ENCODE measurements at places on chromosomes 6 and 20.
A peak's percentile ranks its signal among the peaks of the same experiment; 100 is the strongest.

- no peak for DNase-seq
Observed at GRCh38 chr6:87658516-87658915, 43.5 kb downstream of the AKIRIN2 start.

DNA sequence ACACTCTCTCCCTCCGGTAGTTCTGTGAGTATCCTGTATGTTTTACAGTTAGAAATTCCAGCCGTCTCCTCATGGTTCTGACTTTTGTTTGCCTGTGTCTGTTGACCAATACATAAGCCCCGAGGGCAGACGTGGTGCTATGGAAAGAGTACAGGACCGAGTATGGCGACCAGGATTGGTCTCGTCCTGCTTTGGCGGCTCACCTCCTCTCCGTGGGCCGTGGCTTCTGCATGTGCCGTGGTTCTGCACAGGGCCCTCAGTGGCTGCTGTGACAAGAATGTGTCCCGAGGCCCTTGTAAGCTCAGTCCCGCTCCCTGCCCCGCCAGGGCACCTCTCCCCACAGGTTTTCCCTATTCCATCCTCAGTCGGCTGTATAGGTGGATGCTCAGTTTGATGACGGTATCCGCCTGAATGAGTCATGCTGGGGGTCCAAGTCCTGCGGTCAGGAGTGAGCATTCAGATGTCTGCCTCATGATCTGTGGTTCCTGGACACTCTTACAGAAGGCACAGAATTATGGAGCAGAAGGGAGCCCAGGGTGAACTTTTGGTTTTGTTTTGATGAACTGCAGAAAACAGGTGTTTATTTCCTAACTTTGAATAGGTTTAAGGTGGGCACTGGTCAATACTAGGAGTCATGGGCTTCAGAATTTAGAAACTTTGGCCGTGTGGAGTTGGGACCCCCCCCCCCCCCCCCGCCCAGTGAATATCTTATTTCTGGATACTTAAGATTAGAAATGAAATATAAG is 1.2 kb downstream of the ARFGAP1 start:
- DNase-seq: no peak

- no peak for DNase-seq
Observed at GRCh38 chr6:90846824-90847223, 260.0 kb upstream of the MAP3K7 start.

GRCh38 chr6:30378290-30378937 is 33.5 kb downstream of the RPP21 start:
- no peak for DNase-seq

DNA sequence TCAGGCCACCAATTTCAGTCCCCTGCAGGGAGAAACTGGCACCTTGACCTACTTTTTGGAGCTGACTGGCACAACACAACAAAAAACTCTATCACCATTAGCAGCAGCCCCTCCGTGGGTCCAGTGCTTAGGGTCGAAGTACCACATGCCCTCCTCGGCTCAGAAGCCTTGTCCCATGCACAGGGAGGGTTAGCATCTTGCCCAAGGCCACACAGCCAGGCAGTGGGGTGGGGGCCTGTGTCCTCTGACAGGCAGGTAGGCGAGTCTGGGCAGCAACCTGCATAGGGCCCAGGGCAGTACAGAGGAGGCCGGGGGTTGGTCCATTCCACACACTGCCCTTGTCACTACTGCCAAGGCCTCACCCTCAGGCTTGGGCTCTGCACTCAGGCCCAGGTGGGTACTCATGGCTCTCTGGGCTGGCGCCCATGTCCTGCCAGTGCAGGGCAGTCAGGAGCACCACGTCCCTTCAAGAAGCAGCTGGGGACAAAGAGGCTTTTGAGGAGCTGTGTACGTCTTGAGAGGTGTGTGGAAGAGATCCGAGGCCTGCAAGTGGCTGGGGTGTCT is 53.6 kb downstream of the PYGB start:
- no peak for DNase-seq

- no peak for DNase-seq
Observed at GRCh38 chr20:60558486-60558885, 600.3 kb downstream of the CDH26 start.

- DNase-seq: no peak
Observed at GRCh38 chr20:33984182-33984719, 9.5 kb upstream of the RALY start.

DNA sequence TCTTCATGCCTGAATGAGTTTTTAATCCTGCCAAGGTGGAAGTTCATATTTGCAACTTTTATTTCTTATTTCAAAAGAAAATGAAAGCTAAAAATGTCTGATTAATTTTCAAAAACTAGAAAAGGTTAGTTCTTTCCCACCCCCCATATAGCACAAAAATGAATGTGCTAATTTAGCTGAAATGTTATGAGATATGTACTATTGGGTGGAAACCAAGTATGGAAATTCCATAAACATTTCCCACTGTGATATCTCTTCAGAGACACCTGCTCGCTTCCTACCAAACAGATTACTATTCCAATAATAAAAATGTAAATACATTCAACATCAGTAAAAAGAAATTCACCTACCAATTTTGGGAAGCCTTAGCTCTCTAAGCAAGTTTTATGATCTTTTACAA is 678.6 kb upstream of the ID4 start:
- DNase-seq: no peak

DNA sequence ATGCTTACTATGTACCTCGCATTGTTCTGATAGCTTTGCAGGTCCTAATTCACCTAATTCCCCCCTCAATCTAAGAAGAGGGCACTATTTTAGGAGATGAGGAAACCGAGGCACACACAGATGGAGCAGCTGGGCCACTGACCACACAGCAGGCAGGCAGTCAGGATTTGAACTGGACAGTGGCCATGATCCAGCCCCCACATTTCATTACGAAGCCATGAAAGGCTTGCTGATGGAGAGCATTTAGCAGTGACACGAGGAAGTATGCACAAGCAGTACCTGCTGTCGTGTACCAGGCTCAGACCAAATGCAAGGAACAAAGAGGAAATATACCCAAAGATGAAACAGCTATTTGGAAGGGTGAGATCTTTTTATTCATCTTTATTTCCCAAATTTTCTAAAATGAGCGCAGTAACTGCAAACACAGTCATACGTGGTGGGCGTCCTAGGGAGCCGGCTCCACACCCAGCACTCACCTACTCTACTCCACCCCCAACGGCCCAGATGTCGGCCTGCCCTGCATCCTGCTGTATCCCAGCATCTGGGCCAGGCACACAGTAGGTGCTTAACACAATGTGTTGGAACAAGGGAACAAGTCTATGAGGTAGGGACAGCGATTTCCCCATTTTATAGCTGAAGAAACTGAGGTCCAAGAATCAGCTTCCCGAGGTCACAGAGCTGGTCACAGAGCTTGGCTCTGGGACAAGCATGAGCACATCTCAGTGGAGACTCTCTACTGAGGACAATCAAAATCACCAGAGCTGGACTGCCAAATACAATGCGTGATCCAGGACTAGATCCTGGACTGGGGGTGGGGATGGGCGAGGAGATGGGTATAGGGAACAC is 15.0 kb downstream of the PREX1 start:
- DNase-seq: no peak

GRCh38 chr20:45861221-45862075 is 4.0 kb downstream of the ZSWIM3 start:
- DNase-seq: peak; percentile 85

GRCh38 chr6:6006006-6006427 is 708 bp downstream of the NRN1 start:
- no peak for DNase-seq

GRCh38 chr20:33832103-33832804 is 21.1 kb downstream of the CHMP4B start:
- no peak for DNase-seq

DNA sequence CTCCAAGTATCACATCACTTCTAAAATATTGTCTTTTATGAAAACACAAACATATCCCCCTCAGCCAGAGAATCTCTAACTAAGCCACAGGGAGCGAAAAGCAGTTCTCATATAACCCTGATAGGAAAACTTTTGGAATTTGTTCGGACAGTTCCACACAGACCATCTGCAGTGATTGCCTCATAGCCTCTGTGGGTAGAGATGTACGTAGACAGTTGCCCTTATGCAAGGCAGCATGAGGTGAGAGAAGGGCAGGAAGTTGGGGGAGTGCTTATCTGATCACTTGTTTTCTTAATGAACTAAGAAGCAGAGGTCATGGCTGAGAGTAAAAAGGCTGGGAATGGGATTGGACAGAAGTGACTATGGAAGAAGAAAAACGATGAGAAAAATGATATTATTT is 39.6 kb downstream of the SLC23A2 start:
- no peak for DNase-seq

GRCh38 chr6:46733341-46733801 is 1.8 kb downstream of the PLA2G7 start:
- no peak for DNase-seq

- no peak for DNase-seq
Observed at GRCh38 chr6:152651986-152652385, 14.8 kb upstream of the SYNE1 start.

DNA sequence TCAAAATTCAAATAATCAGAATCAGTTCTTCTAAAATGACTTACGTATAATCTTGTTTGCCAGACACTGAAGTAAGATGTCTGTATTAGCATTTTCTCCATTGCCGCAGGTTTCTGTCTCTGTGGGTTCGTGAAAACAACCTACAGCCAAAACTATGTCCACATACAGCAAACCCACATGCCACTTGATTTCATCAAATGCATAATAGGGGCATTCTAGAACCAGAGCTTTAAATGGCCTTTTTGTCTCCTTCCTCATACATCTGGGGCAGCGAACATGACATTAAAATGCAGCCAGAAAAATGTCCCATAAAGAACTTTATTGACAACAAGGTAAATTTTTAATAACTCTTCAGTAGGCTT is 90.2 kb upstream of the QKI start:
- no peak for DNase-seq

DNA sequence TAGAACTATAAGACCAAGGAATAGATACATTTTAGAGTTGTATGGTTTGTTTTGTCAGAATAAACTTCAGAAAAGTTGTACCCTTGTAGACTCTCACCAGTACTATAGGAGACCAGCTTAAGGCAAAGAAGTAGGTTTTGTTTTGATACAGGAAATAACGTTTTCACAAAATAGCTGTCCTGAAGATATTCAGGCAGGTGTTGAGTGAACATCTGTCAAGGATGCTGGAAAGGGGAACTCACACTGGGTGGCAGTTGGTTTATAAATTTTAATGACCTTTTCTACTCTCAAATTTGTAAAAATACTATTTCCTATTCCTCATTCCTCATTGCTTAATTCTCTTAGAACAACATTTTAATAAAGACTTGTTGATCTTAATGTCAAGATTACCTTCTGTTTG is 174.0 kb upstream of the MAN1A1 start:
- no peak for DNase-seq

- no peak for DNase-seq
Observed at GRCh38 chr6:134331256-134331655, 13.3 kb upstream of the SGK1 start.

DNA sequence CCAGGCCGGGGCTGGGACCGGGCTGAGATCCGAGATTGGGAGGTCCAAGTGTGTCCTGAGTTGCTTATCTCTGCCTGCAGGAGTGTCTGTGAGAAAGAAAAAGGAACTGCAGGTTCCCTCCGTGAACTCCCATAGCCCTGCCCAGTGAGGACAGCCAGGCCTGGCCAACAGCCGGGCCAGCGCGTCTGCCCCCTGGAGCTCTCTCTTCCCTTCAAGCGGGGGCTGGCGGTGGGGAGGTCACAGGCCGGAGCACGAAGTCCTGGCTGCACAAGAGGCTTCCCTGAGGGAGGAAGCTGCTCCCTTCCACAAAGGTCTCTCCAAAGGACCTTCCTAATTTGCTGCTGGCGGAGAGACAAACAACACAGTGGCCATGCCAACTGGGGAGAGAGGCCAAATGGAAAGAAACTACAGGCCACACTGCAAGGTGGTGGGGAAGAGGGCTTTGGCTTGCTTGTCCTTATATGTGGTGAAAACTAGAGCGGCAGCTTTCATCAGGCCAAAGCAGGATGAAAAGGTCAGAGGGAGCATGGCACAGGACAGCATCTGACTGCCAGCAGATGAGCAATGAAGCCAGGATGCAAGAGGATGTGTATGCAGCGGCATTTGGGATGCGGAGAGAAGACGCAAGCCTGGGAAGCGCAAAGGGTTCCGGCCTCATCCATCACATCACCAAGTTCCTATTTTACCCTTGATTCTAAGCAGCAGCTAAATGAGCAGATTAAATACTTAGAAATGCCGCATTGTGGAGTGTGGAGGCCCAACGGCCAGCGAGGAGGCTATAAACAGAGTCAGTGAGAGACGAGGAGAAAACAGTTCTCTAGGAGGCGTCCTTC is 260.0 kb downstream of the ERMARD start:
- no peak for DNase-seq

DNA sequence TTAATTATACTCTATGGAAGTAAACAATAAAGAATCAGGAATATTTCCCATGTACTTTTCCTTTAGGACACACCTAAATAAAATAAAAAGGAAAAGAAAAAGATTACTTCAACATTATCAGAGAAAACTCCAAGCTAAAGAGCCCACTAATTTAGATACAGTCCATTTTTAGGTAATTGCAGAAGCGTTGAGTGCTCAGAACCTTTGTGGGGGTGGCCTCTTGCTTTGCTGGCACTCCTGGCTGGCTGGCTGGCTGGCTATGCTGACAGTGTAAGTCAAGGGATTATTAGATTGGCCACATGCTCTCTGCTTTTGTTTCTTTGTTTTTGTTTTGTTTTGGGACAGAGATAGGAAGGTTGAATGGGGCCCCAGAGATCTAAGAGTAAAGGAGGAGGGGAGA is at the start of gene GJE1:
Gene GJE1, plus strand, starts transcription at position 301 of the 400 bp plus-strand sequence. CDS start 234 bp downstream, outside the sequence.
- DNase-seq: no peak

DNA sequence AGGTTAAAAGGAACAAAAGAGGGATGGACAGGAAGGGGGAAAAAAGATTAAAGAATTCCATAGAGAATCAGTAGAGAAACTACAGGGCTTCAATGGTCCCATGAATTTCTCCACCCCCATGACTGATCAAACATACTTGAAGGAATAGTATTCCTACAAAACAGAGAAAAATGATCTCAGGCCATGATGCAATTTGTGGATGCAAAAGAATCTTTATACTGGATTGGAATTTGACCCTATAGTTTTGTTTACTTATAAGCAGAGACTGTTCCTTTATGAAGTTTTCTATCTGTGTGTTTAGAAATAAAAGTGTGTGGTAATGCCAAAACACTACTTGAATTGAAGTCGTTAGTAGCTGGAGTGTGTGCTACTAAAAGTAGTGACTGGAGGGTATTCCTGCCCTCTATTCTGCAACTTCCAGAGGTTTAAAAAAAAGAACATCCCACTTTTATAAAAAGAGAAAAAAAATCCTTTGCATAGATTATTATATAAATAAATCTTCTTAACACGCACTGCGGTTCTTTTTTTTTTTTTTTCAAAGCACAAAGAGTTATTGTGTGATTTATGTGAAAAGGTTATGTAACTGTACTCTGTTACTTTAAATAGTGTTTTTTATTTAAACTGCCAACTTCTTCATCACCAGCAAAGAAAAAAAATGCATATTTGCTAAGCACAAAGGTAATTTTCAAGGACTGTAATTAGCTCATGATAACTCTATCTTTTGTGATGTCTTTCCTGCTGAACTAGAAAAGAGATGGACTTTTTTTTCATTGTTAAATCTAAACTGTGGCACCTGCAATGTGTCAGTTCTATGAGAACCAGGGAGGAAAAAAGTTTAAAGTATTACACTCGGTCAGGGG is 214.5 kb upstream of the CITED2 start:
- DNase-seq: peak; percentile 5

Data from NCI-H345 (cell line).